AG08396 (cell line): ENCODE measurements at places on chromosomes 7 and 10.

- no peak for DNase-seq
These were observed 101.2 kb downstream of the RPS24 start for GRCh38 chr10:78134773-78135306.

DNA sequence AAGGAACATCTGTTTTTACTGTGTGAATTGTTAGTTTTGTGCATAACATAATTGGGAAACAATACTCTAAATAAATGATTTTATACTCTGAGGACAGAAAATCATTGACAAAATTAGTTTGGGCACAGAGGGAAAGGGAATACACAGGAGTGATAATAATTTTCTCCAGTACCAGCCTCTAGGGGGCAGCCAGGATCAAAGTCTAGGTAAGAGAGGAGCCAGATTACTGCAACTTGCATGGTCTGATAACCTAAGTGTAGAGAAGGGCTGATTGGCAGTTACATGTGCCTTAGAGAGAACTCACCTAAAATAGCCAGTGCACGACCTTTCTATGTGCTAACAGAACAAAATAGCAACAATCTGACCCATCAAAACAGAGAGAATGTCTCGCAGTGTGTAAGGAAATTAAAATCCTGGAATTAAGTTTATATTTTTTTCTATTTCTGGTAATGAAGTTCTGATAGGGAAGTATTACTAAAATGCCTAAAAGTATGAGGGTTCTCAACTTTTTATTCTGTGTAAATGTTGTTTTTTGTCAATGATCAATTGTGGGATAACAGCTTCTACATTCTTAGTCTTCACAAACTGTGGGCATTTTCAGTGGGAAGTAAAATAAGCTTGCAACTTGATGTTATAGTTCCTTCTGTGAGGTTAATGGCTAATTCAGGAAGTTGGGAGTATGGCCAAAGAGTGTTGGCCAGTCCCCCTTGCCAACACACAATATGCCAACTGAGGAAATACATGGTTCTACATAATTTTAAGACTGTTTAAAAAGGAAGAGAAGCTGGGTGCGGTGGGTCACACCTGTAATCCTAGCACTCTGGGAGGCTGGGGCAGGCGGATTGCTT lies 66.4 kb downstream of the EXOC6 start:
- DNase-seq: peak; percentile 42

- DNase-seq: peak; percentile 83
These were observed 80.7 kb upstream of the SEC61G start for GRCh38 chr7:54839575-54840213.

- DNase-seq: no peak
These were observed 98.7 kb downstream of the NPSR1 start for GRCh38 chr7:34756691-34757090.

DNA sequence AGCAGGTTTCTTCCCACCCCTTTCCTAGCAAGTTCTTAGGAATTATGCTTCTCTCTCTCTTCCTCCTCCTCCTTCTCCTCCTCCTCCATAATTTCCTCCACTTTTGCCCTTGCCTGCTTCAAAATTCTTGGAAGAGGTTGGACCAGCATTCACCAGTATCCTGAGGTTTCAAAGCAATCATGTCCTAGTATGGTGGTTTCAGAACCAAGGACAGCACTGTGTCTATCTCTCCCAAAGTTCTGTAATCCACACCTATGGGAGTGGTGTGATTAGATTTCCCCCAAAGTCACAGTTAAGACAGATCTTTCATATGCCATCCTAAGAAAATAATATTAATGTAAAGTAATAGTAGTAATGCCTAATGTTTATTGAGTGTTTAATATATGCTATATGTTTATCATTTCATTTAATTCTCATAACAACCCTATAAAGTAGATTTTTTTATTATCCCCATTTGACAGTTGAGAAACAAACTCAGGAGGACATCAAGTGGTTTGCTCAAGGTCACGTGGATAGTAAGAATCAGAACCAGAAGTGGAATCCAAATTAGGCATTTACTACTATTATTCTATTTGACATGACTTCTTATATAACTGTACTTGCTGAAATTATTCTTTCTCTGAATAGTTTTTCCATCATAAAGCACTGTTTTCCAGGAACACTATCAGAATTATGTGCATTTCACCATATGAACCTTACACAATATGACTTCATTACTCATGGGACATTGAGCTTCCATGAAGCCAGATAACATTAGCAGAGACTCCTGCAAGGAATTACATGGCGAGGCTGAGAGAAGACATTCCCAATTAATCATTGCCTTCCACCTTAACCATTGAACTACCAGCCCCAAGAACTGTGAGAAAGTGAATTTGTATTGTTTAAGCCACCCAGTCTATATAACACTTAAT lies 91.4 kb downstream of the IPMK start:
- no peak for DNase-seq

DNA sequence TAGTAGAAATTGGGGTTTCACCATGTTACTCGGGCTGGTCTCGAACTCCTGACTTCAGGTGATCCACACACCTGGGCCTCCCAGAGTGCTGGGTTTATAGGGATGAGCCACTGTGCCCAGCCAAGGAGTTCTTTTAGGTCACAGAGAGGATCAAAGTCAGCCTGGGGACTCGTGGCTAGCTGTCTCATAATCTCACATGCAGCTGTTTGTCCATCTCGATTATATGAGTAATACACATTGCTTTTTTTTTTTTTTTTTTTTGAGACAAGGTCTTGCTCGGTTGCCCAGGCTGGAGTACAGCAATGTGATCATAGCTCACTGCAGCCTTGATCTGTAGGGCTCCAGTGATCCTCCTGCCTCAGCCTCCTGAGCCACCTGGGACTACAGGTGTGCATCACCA lies 2.2 kb downstream of the IFT22 start:
- DNase-seq: no peak

- DNase-seq: no peak
These were observed 224.7 kb downstream of the PPP1R3A start for GRCh38 chr7:113694149-113694548.

- DNase-seq: no peak
These were observed 109.3 kb upstream of the ARID5B start for GRCh38 chr10:61792097-61792716.

DNA sequence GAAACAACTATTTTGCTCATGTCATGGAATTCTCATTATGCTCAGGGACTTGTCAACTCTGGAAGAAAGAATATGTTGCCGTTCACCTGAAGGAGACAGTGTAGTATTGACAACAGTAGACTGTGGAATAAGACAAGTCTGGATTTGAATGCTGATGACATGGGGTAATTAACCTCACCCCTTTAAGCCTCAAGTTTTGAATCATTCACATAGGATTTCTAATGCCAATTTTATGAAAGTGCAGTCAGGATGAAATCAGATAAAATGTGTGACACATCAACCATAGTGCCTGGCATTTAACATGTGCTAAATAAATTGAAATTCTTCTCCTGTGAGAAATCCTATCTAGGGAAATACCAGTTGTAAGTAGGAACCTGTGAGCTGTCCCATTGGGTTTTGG lies 305.8 kb downstream of the KIF20B start:
- DNase-seq: no peak

GRCh38 chr7:7884855-7885254 lies 83.7 kb upstream of the GLCCI1 start:
- DNase-seq: no peak

GRCh38 chr7:121344093-121344492 lies 15.3 kb downstream of the WNT16 start:
- no peak for DNase-seq

DNA sequence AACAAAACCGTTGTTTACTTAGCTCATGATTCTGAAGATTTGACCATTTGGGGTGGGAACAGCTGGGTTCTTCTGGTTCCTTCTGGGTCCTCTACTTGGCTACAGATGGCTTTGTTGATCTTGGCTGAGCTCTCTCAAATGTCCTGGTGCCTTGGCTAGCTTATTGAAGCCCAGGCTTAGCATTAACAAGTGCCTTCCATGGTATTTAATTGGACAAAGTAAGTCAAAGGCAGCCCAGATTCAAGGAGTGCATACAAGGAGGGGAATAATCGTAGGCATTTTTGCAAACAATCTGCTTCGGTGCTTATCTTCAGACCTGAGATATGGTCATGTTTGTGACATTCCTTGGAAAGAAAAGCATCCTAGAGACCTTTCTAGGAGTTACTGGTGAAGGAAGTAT lies 81.4 kb downstream of the ADCYAP1R1 start:
- no peak for DNase-seq

GRCh38 chr10:124707551-124707950 lies 36.6 kb downstream of the FAM53B start:
- DNase-seq: no peak

DNA sequence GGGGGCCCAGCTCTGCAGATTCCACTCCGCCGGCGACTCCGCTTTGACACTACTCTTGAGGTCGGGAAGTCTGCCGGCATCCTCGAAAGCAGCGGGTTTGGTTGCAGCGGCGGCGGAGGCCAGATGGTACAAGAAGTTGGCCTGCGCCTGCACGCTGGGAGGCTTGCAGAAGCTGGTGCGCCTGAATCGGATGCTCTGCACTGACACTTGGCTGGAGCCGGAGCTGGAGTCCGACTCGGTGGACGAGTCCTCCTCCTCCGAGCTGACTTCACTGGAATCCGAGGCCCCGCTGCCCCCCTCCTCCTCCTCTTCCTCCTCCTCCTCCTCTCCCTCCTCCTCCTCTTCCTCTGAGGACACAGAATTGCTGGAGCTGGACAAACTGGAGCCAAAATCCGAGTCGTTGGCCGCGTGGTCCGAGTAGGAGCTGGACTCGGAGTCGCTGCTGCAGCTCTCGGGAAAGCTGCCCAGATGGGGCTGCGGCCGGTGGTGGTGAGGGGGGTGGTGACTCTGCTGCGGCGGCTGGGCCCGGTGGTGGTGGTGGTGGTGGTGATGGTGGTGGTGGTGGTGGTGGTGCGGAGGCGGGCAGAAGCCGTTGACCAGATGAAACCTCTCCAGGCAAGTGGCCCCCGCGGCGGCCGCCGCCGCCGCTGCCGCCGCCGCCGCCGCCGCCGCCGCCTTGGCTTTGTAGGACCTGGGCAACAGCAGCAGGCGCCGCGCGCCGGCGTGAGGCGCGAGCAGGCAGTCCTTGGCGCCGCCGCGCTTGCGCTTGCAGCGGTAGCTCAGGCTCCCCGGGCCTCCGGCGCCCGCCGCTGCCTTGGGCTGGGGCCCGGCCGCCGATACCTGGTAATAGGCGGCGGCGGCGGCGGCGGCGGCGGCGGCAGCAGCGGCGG lies 9.0 kb downstream of the SKIDA1 start:
- peak; percentile 75 for DNase-seq

- peak; percentile 45 for DNase-seq
These were observed 244.2 kb downstream of the IPMK start for GRCh38 chr10:58023341-58024073.

GRCh38 chr7:31487071-31487470 lies 26.8 kb upstream of the ITPRID1 start:
- no peak for DNase-seq

GRCh38 chr7:84102213-84102612 lies 92.4 kb downstream of the SEMA3A start:
- DNase-seq: no peak

DNA sequence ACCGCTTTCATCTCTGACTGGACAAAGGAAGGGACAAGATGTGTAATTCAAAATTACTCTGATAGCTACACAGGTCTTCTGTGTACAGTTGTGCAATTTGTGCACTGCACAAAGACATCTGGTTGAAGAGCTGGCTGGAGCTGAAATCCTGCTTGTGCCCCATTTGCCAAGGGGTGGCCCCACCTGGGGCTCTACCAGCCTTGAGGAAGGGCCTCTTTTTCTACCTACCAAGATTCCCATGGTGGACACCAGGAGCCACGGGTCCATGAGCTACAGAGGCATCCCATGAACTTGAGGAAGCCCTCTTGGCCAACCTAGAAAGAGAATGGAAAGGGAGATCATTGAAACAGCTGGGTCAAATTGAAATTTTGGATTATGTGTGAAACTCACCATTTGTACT lies 43.2 kb downstream of the HHEX start:
- DNase-seq: no peak
